ENCODE measurements at places on chromosomes 1 and 21.

GRCh38 chr1:40477678-40478053, 576 bp downstream of the ZFP69 start:
- DNase-seq, result no peak

GRCh38 chr1:31376375-31377134, 3.7 kb upstream of the FABP3 start:
- DNase-seq, result peak; percentile 52

GRCh38 chr1:5688081-5689077, 303.8 kb downstream of the NPHP4 start:
- peak; percentile 27 for DNase-seq

- DNase-seq, result no peak
Measured at GRCh38 chr1:244801246-244801645, 34.2 kb upstream of the COX20 start.

DNA sequence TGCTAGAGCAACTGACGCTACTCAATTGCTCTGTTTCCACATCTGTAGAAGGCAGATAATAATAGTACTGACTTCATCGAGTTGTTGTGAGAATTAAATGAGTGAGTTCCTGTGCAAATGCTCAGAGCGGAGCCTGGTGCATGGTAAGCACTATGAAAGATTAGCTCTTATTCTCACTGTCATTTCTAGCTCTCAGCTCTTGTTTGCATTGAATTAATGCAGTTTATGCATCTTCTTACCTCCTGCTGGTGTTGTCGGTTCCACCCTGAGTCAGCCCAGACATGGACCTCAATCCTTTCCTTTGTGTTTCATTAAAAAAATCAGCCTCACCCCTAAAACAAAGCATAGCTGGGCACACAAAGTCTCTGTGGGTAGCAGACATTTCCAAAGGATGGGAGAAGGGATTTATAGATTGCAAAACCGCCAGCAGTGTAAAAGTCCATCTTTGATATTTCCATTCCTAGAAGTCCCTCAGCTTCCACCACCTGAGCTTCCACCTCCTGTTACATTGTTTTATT, 254.4 kb upstream of the CSF3R start:
- no peak for DNase-seq

- DNase-seq, result no peak
Measured at GRCh38 chr21:15617964-15618363, 111.8 kb upstream of the USP25 start.

DNA sequence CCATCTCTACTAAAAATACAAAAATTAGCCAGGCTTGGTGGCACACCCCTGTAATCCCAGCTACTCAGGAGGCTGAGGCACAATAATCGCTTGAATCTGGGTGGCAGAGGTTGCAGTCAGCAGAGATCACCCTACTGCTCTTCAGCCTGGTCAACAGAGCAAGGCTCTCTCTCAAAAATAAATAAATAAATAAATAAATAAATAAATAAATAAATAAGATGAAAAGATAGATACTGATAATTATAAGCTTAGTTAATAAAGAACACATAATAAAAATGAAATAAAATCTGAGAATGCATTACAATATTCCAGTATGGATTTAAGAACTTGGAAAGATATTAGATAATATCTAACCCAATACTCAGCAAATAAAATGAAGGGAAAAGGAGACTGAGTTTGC, 235.9 kb upstream of the DAB1 start:
- no peak for DNase-seq

DNA sequence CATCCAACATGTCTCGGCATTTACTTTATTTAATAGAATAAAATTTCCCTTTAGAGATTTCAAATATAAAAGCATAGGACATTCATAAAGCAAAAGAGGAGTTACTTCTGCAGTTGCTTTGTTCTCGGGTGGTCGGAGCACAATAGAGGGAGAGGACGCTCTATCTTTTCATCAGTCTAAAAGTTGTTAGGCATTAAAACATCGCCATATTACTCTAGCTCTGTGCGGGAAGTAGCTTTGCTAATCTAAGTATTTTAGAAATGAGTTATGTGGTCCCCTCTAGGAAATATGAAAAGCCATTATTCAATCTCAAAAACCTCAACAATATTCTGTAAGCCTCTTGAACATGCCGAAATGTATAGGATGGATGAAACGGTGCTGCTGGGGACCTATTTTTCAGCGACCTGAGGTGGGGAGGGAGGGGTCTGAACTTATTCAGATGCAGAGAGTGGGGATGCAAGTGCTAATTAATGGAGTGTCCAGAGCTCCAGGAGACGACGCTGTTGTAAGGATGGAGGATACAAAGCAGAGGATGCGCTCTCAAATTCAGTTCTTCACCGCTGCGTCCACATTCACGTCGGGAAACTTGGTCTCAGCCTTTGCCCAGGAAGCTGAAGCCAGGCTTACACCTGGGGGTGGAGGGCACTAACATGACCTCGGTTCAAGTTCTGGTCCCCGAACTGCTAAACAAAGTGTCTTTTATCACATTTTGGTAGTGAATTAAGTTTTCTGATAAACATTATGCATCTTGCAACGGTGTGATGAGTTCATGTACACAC, 6.3 kb downstream of the CDKN2C start:
- DNase-seq, result no peak

- no peak for DNase-seq
Measured at GRCh38 chr1:204733289-204733688, 47.8 kb upstream of the LRRN2 start.

- no peak for DNase-seq
Measured at GRCh38 chr1:219323426-219323825, 149.7 kb downstream of the LYPLAL1 start.

DNA sequence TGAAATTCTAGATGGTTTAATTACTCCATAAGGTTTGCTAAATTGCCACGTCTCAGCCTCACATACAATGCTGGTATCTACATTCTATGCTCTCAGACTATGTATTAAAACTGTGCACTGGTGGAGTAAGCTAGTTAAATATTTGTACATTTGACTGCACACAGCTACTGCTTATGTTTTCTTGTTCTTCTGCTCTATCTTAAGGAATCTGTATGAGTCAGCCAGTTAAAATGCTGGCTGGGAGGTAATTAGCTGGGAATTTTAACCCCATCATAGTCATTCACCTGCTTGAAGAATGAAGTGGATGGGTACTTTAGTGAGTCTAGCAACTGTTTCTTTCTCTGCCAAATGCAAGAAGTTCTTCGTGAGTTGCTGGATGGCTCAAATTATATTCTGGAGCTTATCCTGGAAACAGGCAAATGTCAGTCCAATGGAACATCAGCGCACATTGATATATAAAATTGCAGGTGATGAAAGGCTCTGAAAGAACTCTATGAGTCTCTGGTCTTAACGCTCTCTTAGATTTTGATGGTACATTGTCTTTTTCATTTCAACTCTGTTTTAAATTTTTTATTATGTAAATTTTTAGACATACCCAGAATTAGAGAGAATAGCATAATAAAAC, 83.4 kb downstream of the BACH1 start:
- no peak for DNase-seq

GRCh38 chr1:3597599-3597964, 13.7 kb downstream of the MEGF6 start:
- no peak for DNase-seq

DNA sequence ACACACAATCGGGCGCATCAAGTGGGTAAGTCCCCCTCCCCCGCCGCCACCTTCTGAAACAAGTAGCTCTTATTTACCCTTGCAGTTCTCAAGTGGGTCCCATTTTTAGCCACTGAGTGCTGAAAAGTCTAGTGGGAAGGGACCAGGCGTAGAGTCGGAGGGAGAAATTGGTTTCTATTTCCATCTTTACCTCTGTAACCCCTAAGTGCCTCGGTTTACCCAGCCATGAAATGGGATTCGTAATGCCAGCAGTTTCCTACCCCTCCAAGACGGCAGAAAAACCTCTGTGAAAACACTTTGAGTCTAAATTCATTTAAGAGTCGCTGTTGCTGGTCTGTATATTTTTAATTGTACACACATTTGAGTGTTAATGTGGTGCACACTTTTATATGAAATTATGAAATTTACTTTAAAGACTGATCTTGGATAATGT, 928 bp downstream of the TLCD4 start:
- no peak for DNase-seq

- DNase-seq, result no peak
Measured at GRCh38 chr1:211975152-211975941, 60.0 kb downstream of the INTS7 start.

DNA sequence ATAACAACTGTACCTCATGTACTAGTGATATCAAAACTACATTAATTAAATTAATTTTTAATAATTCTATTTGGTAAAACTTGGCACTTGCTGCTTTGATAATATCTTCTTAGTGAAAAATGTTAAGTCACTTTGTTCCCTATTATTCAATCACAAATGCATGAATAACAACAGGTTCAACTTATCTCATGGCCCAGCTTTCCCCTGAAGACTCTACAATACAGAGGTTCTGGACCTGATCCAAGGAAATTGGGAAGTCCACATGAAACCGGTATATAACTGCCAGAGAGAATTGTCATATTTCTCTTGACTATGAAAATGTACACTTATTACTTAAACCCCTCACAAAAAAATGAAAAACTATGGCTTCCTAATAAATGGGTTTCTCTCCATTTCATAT, 33.9 kb upstream of the PTPRC start:
- DNase-seq, result no peak

GRCh38 chr1:201888282-201889089, at the start of gene SHISA4:
SHISA4 (plus strand) TSS chr1:201888898; CDS start chr1:201888995, 97 bp downstream.
- peak; percentile 90 for DNase-seq

- no peak for DNase-seq
Measured at GRCh38 chr1:200720199-200720598, 18.5 kb upstream of the CAMSAP2 start.

GRCh38 chr1:91701472-91701869, 184.5 kb downstream of the TGFBR3 start:
- DNase-seq, result no peak

DNA sequence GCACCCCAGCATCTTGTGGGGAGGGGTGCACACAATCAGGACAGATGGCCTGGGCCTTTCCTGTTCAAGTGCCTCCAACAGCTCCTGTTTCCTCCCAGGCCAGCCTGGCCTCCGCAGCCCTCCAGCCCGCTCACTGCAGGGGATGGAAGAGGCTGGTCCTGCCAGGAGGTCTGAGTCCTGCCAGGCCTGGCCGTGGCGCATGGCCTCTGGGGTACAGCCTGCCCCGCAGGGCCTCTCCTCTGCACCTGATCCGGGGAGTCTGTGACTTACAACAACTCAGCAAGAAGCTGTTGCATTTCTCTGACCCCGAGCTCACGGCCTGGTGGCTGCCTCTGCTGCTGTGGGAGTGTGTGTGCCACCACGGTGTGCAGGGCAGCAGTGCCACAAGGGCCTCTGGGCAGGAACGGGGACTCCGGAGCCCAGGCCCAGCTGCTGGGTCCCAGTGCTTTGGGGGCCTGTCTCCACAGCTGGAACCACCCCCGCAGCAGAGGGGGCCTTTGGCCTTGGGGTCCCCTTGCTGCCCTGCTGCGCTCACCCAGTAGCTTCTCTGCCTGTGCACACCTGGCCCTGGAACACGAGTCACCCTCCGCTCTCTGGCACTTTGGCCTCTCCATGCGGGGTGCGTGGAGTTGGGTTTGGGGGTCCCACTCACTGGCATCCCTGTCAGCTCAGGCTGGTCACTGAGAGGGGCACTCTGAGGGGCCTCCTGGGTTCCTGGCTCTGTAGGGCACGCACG, 17.4 kb upstream of the LRRC3 start:
- DNase-seq, result peak; percentile 35

DNA sequence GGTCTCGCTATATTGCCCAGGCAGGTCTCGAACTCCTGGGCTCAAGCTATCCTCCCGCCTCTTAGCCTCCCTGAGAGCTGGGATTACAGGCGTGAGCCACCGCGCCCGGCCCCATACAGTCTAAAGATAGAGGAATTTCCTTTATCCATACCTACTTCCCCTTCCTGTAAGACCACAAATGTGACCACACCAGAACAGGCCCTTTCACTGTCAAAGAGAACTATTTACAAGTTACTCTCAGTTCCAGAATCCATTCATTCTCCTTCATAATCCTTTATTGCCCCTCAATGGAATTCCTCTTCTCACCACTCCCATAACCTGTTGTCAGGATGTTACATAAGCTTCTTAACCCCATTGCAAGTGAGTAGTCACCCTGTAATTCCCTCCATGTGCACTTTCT, 26.3 kb upstream of the SLC5A9 start:
- no peak for DNase-seq

- no peak for DNase-seq
Measured at GRCh38 chr1:211612786-211613107, 33.8 kb upstream of the SLC30A1 start.

GRCh38 chr1:207430602-207431001, 23.5 kb upstream of the CR2 start:
- no peak for DNase-seq

DNA sequence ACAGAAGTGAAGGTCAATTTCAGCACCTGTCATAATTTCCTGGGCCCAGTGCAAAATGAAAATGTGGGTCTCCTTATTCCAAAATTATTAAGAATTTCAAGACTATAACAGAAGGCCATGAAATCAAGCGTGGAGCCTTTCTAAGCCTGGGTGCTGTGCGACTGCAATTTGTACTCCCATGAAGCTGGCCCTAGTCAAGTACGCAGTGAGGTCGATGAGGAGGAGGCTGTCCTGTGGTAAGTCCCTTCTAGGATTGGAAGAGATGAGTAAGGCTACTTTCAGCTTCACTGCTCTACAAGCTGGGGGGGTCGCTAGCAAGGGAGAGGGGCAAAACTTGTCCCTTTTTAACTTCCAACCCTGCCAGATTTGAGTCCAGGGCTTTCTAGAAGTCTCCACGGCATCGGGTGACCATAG, 410 bp upstream of the NUDC start:
- DNase-seq, result no peak

DNA sequence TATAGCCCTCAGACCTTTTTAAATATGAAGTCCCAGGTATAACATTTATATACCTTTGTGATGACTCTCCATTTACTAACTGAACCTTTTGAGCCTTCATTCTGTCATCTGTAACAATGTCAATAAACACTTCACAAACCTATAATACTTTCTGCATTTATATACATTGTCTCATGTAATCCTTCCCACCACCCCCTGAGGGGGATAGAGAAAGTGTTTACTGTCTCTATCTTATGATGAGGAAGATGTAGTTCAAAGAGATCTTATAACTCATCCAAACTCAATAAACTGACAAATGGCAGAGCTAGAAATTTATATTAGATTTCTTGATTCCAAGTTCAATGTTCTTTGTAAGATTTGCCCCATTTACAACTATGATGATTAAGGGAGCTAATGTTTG, 48.3 kb upstream of the CR2 start:
- DNase-seq, result no peak

DNA sequence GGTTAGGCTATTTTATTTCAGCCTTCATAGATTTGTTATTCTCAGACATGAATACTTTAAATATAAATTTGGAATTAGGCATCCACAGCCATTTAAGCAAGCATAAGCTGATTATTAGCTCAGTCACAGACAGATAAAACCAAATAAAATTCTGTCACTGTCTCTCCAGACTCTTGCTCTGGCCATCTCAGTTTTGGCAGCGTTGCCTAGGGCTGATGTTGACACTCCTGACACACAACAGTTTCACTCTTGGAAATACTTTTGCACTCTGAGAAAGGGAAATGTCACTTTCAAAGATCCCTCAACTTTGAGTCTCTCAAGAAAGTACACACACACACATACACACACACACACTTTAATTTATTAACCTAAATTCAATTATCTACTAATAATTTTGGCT, 372.7 kb downstream of the BRINP3 start:
- DNase-seq, result no peak

Measured in aorta (tissue), 5 donors.